ENCODE measurements at places on chromosomes 2 and 18. TPM values are rescaled to one million over a fixed set of nuclear protein-coding genes. Genes with fewer than 3 reads are reported as not detected.

Gene SLC4A5
- not detected for total RNA-seq

Gene MYOM1
- total RNA-seq, result not detected

Gene TNFRSF11A
- 3.4 TPM for total RNA-seq

Gene STON1
- 2.5 TPM for total RNA-seq

Gene DUSP19
- total RNA-seq, result 2.5 TPM

Gene PIGN
- total RNA-seq, result 24.1 TPM

GRCh38 chr18:23300231-23300805, 152.8 kb upstream of the RIOK3 start:
- DNase-seq, result no peak

DNA sequence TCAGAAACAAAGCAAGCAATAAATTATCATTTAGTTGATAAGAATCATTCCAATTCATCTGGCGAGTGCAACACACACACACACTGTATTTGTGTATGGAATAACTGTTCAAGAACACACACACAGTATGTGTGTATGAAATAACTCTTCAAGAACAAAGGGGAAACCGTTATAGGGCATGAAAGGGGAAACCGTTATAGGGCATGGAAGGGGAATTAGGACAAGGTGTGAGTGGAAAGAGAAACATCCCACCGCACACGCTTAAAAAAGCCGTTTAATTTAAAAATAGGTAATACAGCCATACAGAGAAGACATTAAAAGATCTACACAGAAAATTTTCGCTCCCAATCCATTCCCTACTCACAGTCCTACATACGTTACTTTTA, 607 bp upstream of the TSN start:
- DNase-seq, result no peak

GRCh38 chr18:68504441-68505177, 210.3 kb downstream of the TMX3 start:
- no peak for DNase-seq

DNA sequence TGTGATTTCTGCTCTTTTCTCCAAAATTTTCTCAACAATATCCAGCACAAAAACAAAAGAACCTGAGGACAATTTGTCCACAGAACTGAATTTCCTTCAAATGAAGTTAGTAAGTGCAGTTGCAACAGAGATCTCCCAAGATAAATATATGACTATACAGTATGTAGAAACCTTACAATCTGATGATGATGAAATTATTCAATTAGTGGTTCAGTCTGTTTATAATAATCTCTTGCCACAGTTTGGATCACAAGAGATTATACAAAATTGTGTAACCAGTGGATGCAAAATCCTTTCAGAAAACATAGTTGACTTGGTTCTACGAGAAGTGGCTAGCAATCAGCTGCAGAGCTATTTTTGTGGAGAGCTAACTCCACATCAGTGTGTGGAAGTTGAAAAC, 68.7 kb downstream of the FSIP2 start:
- DNase-seq, result no peak

- DNase-seq, result no peak
Observed at GRCh38 chr2:134148843-134149472, 104.9 kb upstream of the MGAT5 start.

- no peak for DNase-seq
Observed at GRCh38 chr2:234074751-234075517, 24.4 kb downstream of the SPP2 start.

DNA sequence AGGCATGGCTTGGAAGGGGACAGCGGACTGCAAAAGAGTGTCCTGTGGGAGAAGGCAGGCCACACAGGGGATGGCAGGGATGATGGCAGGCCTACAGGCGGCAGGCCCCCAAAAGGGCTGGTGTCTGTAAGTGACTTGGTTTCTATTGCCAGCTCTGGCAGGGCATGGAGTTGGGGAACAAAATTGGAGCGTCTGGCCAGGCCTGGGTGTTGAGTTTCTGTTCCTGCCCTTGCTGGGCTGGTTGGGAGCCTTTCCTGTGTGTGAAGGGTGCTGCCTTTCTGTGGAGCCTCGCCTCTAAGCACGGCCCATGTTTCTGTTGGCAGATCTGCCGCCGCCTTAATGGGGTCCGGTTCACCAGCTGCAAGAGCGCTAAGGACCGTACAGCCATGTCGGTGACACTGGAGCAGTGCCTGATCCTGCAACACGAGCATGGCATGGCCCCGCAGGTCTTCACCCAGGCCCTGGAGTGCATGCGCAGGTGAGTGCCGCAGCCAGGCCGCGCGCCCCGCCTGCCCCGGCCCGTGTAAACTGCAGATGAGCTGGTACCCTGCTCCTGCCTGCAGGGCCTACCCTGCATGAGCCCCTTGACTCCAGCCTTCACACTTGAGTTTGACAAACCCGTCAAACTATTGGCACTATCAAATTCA, 31.5 kb downstream of the COA5 start:
- DNase-seq, result no peak

GRCh38 chr2:124320051-124320688, 295.1 kb downstream of the CNTNAP5 start:
- DNase-seq, result no peak

DNA sequence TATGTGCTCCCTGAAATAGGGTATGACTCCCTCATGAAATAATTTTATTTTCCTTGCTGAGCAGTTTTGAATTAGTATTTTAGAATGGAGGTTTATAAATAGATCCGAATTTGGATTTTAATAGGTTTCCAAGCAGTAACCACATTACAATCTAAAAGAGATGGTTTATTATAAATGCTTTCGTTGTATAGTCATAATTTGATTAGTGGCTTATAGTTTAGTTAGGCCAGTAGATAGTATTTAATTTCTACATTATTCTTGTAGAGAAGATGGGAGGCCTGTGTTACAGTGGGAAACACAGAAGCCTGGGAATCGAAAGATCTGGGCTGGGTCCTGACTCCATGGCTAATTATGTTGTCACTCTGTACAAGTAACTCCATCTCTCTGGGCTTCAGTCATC, 6.7 kb downstream of the CAB39 start:
- no peak for DNase-seq

DNA sequence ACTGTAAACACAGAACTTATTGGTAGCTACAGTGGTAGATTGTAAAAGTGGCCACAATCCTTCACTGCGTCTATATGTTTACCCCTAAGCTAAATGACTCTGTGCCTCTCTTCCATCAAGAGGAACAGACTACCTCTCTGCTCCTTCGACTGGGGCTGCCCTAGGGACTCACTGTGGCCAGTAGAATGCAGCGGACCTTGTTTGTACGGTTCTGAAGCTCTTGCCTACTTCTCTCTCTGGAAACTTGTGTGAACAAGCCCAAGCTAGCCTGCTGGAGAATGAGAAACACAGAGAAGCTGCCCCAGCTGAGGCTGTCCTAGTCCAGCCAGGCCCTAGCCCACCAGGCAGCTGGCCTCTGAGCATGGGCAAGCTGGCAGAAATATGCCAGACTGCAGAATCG, 140.8 kb upstream of the SLC1A4 start:
- no peak for DNase-seq

DNA sequence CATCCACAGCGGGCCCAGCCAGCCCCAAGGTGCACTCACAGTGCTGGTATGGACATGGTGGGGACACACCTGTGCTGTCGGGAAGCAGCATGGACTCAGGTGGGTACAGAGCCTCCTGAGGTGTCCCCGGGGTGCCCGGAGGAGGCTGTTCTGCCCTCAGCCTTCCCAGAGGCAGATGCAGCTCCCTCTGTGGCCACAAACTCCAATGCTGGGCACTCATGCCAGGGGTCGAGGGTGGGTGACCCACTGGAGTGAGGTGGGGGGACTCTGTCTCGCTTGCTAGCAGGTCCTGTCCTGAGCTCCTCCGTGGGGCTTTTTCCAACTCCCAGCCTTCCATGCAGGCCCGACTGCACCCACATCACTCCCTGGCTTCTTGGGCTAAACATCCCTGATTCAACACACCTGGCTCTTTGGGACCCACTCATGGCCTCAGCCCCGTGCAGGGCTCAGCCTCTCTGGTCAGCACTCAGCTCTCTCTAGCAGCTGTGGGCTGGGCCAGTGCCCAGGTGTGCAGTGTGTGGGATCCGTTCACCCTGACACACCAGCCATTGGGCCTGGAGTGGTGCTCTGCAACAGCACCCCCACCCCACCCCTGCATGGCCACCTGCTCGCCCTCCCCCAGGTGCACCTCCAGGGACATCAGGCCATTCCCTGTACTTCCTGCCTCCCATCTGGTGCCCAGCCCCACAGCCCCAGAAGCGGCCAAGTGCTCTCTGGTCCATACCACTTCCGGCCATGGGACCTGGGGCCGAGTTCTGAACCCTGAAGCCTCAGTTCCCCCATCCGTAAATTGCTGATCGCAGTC, 16.0 kb downstream of the RAMP1 start:
- no peak for DNase-seq

- DNase-seq, result no peak
Observed at GRCh38 chr2:118223511-118223991, 135.3 kb downstream of the INSIG2 start.

DNA sequence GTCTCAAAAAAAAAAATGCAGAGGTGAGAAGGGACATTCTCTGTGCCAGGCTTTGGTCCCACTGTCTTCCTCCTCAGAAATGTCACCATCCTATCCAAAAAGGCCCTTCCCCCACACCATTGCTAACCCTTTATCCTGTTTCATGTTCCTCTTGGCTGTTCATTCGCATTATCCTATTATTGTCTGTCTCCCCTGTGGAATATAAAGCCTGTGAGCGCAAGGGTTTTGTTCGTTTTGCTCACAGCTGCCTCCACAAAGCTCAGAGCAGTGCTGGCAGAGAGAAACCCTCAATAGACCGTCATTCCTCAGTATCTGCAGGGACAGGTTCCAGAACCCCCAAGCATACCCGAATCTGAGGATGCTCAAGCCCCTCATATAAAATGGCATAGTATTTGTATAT, 91.8 kb downstream of the LOXHD1 start:
- no peak for DNase-seq

DNA sequence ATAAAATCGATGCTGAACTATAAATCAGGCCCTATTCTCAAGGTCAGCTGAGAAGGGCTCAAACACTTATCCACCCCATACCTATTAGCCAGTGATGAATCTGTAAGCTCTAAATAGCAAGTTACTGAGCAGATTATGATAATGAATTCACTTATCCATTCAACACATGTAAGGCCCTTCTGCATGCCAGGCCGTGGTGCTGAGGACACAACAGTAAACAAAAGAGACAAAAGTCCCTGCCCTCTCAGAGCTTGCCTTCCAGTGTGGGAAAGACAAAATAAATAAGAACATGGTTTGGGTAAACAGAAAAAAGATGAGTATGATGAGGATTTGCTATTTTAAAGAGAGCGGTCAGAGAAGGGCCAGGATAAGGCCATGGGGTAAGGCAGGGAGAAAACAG, 11.7 kb downstream of the TTC32 start:
- DNase-seq, result no peak

DNA sequence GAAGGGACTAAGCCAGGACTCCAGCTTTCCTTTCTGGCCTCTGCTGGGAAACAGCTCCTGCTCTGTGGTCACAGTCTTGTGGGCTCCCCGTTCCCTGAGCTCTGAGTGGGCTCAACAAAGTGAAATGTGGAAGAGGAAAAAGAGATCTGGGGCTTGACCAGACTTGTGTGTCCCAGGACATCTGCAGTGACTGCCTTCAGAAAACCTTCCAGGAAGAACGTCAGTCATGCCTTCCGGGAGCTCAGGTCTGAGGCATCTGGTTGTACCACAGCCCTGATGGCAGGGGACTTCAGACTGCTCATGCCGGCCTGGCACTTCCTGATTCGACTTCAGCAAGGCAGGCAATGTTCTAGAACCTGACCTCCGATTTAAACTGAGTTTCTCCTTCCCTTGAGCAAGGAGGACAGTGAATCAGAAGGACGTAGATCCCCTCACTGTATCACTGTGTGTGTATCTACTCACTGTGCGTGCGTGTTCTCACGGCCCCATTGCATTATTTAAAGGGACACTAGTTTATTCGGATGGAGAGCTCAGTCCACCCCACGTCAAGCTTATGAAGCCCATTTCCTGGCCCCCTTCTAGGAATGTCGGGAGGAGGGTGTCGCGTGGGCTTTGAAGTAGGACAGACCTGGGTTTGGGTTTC, 548 bp upstream of the FBLN7 start:
- no peak for DNase-seq

DNA sequence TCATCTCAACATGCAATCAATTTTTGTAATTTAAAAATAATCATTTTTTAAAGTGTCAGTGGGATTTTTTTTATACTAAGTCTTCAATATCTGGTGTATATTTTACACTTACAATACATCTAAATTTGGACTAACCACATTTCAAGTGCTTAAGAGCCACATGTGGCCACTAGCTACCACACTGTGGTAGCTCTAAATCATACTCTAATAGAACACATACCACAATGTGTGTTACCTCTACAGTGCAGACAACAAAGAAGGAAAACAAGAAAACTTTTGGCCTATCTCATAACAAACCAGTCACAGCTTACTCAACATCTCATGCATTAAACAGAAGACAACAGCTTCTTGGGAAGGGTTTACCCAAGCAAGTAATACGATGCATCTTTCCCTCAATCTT, 24.5 kb downstream of the PIAS2 start:
- DNase-seq, result no peak

DNA sequence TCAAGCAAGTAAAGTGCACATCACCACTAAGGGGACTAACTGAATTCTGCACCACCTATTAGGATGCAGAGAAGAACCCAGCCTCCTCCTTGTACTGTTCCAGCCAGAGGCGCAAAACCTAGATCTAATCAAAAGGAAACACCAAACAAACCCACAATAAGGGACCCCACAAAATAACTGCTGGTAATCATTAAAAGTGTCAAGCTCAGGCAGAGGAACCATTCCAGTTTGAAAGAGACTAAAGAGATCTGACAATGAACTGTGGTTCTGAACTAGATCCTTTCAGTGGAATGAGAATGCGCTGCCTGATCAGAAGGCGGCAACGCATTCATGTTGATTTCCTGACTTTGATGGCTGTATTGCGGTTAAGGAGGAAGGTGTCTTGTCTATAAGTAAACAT, 16.8 kb downstream of the HDLBP start:
- DNase-seq, result no peak
